ENCODE measurements at places on chromosomes 13 and 19.

DNA sequence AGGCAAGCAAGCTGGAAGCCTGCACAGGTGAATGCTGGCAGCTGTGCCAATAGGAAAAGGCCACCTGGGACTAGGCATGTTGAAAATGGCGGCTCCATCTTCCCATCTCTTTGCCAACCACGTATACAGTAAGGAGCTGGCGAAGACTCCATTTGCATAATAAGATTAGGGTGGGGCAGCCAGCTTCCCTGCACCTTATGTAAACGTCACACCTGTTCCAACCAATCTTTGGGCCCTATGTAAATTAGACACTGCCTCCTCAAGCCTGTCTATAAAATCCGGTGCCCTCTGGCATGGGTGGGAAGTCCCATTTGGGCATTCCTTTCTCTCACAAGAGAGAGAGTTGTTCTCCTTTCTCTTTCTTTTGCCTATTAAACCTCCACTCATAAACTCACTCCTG lies 16.8 kb downstream of the ADGRE2 start:
- DNase-seq, result no peak

- DNase-seq, result no peak
Measured at GRCh38 chr13:61777899-61778298, 362.2 kb upstream of the PCDH20 start.

- DNase-seq, result no peak
Measured at GRCh38 chr19:32811151-32811550, 58.4 kb downstream of the SLC7A9 start.

- DNase-seq, result no peak
Measured at GRCh38 chr13:104372095-104372655, 1306.0 kb upstream of the SLC10A2 start.

GRCh38 chr13:46008631-46009030 lies 43.9 kb downstream of the ZC3H13 start:
- DNase-seq, result no peak

GRCh38 chr13:43805071-43805468 lies 18.3 kb upstream of the ENOX1 start:
- DNase-seq, result peak; percentile 3

- DNase-seq, result no peak
Measured at GRCh38 chr13:57799624-57800023, 168.1 kb downstream of the PCDH17 start.

- peak; percentile 3 for DNase-seq
Measured at GRCh38 chr13:37869756-37870488, at the start of gene TRPC4. Gene TRPC4 (minus strand): TSS chr13:37869772. CDS start chr13:37783333, 86,439 bp downstream.

DNA sequence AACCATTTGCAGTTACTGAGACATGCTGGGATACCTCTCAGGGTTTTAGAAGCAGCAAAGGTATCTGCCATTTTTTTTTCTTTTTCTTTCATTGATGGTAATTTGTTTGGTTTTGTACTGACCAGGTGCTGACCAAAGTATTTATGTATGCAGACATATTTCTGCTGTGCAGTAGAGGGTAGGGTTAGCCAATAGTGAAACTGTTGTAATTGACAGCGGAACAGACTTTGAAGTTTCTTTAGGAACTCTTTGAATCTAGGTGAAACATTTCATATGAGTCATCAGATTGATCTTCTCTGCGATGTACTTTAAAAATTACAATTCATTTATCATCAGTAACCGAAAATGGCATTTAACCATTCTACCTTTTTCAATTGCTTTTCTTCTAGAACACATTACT lies 63.0 kb downstream of the ITGBL1 start:
- no peak for DNase-seq

DNA sequence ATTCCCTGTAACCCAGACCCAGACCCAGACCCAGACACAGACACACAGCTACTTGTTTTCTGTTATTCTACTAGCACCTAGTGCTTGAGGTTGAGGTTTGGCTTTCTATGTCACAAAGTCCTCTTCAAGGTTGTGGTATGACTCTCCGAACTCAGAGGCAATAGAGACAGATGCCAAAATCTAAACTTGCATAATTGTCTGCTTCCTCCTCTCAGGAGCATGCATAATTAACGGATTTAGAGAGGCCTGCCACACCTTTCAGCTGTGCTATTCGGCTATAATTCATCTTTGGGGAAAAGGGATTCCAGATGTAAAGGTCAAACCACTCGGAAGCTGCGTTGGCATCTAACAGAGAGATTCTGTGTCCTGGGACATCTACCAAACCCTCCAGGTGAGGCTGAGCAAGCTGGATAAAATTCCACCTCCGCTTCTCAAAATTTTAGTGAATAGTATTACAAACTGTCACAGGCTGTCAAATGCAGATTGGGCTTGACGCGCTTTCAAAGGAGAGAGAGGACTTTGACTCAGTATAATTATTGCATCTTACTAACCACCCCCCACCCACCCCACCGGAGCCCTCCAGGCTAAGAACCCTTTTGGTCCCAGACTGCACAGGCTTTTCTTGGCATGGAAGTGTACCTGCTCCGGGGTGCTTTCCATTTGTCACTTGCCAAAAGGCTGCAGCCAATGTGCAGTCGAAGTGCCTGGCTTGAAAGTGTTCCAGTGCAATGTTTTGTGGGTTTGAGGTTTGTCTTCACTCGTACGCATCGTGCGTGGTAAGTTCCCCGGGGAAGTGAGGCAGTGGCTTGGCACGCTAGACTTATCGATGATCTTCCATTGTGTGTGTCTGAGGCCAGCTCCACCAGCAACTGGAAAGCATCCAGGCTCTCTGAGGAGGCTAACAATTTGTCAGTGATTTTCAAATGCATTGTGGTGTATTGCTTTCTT lies 194.1 kb downstream of the TDRD3 start:
- no peak for DNase-seq

GRCh38 chr13:74795526-74795925 lies 661.3 kb upstream of the KLF12 start:
- DNase-seq, result no peak

DNA sequence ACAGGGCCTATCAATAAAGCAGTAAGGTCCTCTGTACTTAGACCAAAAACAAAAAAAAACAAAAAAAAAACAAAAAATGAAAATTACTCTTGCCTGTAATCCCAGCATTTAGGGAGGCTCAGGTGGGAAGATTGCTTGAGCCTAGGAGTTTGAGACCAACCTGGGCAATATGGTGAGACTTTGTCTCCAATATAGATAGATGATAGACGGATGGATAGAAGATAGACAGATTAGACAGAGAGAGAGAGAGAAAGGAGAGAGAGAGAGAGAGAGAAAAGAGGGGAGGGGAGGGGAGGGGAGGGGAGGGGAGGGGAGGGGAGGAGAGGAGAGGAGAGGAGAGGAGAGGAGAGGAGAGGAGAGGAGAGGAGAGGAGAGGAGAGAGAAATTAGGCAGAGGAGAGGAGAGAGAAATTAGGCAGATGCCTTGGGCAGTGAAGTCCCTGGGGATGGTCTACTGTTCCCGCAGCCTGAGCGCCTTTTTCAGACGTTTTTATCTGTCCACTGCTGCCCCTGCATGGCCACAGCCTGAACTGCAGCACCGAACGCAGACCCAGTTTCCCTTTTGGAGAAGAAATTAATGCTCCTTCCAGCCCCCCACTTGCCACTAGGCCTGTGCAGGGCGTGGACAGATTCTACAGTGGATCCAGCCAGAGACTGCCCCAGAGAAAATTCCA lies 9.8 kb upstream of the ZNF627 start:
- peak; percentile 84 for DNase-seq

GRCh38 chr13:42153199-42154113 lies 105.0 kb downstream of the DGKH start:
- no peak for DNase-seq

DNA sequence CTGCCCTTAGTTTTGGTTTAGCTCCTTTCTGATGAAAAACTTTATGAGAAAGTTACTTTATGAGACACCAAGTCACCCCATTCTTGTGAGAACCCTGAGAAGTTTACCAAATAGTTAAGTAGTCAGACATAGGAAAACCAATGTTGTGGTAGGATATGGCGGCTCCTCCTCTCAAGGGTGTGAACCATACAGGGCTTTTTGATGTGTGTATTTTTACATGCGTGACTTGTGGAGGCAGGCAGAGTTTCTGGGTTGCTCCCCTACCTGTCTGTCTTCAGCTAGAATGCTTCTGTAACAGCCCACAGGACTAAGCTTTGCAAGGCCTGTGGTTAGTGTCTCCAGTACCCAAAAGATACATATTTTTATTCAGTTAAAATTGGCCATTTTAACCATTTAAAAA lies 18.3 kb downstream of the UBAC2 start:
- no peak for DNase-seq

- DNase-seq, result no peak
Measured at GRCh38 chr19:38695317-38695683, 47.9 kb downstream of the ACTN4 start.

DNA sequence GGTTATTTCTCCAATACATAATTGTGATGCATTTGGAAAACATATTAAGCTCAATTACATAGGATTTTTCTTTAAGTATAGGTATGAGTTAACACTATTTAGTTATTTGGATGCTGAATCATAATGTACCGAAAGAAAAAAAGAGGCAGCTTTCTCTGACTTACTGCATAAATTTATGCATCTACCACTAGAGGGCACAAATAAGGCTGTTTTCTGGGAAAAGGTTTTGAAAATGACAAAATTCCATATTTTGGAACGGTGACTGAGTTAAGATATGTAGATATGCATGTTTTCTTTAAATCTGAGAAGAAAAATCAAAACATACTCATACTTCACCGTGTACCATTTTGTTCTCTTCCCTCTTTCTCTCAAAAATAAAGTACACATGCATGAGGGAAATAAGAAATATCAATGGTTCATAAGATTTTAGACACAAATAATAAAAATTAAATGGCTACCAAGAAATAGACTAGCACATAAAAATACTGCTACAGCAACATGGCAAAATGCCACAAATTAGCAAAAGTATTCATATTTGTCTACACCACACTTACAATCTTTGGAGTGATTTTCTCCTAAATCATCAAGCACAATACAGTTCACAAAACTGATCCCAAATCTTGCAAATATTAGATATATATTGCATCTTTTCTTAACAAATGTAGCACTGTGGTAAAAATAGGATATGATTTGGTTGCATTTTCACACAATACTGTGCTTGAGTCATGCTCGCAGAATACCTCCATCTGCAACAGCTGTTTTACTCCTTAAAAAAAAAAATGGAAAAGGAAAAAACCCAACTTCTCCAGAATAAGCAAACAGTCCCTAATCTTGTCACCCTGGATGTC lies 260.0 kb downstream of the FGF14 start:
- DNase-seq, result no peak

DNA sequence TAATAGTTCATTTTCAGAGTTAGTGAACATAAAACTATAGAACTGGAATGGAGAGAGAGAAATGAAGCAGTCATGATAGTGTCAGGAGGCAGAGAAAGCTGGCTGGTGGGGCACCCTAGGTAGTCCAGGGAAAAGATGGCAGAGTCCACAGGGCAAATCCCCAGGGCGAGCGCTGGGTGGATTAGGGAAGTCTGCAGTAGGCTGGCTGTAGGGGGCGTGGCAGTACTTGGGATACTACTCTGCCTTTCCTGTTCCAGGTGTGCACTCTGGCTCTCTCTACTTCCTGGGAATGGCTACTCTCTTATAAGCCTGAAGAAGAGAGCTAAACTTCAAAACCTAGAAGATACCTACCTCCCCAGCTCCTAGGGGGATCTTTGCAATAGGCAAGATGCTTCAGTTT lies 232.9 kb upstream of the SLC10A2 start:
- DNase-seq, result no peak

DNA sequence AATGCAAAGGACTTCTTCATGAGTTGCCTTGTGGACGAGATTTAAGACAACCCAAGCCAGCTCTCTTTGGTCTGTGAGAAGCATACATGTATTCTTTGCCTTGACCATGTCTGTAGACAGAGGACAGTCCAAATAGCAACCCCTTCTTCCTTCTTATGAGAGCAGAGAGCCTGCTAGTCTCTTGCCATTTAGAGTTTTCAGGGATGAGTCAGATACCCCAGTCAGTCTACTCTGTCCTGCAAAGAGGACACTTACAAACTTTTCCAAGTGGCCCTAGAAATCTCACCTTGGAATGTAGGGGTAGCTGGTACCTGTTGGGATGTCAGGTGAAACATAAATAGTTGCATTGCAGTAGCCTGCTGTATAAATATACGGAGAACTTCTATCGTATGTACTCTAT lies 36.7 kb downstream of the DNAJC3 start:
- no peak for DNase-seq

DNA sequence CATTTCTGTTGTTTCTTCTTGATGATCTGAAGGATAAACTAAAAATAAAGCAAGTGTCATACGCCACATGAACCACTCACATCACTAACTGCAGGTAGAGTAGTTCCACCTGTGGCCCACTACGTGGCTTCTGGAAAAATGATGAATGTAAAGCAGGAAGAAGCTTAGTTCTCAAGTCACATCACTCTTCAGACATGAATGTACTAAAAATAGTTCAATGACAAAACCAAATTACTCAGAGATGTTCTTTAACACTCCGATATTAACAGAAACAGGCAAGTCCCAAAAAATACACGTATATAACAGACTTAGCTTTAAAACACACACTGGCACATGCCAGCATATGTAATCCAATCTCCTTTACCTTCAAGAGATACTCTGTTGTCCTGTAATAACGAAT lies 21.6 kb downstream of the RAB20 start:
- no peak for DNase-seq

DNA sequence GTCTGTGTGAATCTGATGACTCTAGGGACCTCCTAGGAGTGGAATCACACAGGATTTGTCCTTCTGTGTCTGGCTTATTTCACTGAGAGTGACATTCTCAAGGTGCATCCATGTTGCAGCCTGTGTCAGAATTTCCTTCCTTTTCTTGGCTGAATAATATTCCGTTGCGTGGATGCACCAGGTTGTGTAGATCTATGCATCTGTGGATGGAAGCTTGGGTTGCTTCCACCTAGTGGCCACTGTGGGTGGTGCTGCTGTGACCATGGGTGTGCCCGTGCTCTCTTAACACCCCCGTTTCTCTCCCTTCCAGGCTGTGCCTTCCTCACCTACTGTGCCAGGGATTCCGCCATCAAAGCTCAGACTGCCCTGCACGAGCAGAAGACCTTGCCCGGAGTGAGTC lies 26.2 kb downstream of the CELF5 start:
- DNase-seq, result peak; percentile 57

GRCh38 chr19:4844348-4845179 lies 13.1 kb upstream of the TICAM1 start:
- no peak for DNase-seq

DNA sequence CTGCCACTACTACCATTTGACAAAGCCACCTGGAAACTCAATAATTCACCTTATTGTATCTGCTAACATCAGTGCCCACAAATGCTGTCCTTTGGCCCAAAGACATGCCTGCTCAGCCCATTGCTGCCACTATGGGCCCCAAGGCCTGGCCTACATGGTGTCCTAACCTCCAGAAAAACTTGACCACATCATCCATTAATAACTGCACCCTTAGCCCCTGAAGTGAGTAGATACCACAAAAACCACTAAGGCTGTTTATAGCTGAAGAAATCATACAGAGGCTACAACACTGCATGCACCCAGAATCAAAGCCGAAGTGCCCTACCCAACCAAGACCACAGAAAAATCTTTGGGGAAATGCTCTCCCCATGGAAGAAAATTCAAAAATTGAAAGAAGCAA lies 932.8 kb upstream of the SLITRK6 start:
- DNase-seq, result no peak
